ENCODE measurements at places on chromosomes 2 and 18. TPM values are rescaled to one million over a fixed set of nuclear protein-coding genes. Genes with fewer than 3 reads are reported as not detected.

Gene SCYGR4
- not detected for total RNA-seq

Gene C2orf80
- total RNA-seq = not detected

Gene GALNT3
- 0.99 TPM for total RNA-seq

Gene SLC40A1
- 40.3 TPM for total RNA-seq

DNA sequence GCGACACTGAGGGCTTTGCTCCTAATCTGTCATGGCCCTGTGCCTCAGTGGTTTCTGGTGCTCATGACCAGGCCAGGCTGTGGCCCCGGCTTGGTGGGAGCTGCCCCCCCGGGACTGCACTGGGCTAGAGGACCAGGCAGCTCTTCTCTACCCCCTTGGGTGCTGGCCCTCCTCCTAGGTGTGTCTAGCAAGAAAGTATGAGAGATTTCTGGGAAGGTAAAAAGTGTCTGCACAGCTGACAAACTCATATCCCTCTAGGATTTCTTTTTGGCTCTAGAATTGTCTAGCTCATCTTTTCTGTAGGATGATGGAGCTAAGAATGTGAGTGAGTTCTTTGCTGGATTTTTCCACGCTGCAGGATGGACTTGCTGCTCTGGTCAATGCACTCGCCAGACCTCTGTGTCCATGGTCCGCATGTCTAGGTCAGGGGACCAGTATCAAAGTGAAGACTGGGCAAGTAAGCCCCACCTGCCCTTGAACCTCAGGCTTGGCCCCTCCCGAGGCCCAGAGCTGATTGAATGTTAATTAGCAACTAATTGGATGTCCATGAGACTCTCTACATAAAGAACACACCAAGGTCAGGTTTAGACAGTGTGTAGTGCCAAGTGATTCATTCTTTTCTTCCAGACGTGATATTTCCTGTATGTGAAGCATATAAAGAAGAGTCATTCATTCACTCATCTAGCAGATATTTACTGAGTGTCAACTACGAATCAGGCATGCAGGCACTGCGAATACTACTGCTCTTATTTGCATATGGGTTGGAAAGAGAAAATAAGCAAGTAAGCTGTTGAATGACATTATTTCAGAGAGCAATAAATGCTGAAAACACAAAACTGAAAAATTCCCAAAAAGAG lies 15.6 kb upstream of the PSD4 start:
- DNase-seq = no peak

GRCh38 chr2:241597561-241597960 lies 39.0 kb downstream of the BOK start:
- DNase-seq = no peak

GRCh38 chr2:160826496-160826895 lies 332.9 kb upstream of the RBMS1 start:
- no peak for DNase-seq

Gene KLHL30
- 6.7 TPM for total RNA-seq

Gene DDX1
- total RNA-seq = 58.3 TPM
